Ovary (tissue), 10 donors: ENCODE measurements at places on chromosomes 1 and 21. TPM values are rescaled to one million over a fixed set of nuclear protein-coding genes. Genes with fewer than 3 reads are reported as not detected.

Gene TAL1
- 2.4 TPM for polyA plus RNA-seq

- no peak overlapping the region for H3K4me3 ChIP-seq
- H3K27ac ChIP-seq: no peak overlapping the region
- no peaks in the 10 kb centered on the region for H3K36me3 ChIP-seq
Observed at GRCh38 chr1:193486671-193487229, 300.3 kb upstream of the B3GALT2 start.

Gene GFI1
- polyA plus RNA-seq: 0.16 TPM

DNA sequence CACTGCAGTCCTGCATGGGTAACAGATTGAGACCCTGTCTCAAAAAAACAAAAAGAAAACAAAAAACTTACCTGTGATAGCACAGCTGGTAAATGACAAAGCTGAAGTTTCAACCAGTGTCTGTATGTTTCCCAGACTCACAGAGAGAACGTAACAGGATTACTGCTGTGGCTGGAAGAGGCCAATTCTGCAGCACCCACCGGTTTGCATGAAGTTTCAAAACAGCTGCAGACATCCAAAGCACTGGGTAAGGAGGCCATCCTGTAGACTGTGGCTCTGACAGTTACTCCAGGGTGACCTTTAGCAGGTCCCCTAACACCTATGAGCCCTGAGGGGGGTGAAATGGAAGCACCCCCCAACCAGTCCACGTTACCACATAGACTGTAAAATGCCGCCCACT lies 7.5 kb downstream of the ID3 start:
- no peaks in the 10 kb centered on the region for H3K27me3 ChIP-seq
- no peaks in the 10 kb centered on the region for H3K36me3 ChIP-seq
- peaks cover 6% of the 10 kb centered on the region for H3K4me1 ChIP-seq
- H3K4me3 ChIP-seq: no peak overlapping the region

DNA sequence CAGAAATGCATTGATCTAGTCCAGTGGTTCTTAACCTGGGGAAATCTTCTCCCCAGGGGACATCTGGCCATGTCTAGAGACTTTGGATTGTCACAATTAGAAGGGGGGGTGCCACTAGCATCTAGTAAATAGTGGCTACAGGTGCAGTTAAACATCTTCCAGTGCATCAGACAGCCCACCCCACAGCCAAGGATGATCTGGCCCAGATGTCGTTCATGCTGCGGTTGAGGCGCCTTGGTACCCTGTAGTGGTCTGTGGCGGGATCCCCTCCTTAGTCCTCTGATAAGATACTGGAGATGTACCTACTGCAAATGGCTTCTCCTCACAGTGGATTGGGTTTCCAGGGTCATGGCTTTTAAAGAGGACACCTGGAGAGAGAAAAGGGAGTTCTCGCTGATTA lies 69.8 kb downstream of the PRDM2 start:
- no peaks in the 10 kb centered on the region for H3K27me3 ChIP-seq
- H3K4me3 ChIP-seq: no peak overlapping the region
- H3K27ac ChIP-seq: no peak overlapping the region

Gene TDRD10
- 6.2 TPM for polyA plus RNA-seq

- peaks cover 3% of the 10 kb centered on the region for H3K4me1 ChIP-seq
- peak overlapping the region; percentile 82 for H3K27ac ChIP-seq
- H3K27me3 ChIP-seq: no peaks in the 10 kb centered on the region
- H3K4me3 ChIP-seq: peak overlapping the region; percentile 51
- H3K36me3 ChIP-seq: no peaks in the 10 kb centered on the region
Observed at GRCh38 chr1:234598974-234599616, 10.9 kb downstream of the IRF2BP2 start.

DNA sequence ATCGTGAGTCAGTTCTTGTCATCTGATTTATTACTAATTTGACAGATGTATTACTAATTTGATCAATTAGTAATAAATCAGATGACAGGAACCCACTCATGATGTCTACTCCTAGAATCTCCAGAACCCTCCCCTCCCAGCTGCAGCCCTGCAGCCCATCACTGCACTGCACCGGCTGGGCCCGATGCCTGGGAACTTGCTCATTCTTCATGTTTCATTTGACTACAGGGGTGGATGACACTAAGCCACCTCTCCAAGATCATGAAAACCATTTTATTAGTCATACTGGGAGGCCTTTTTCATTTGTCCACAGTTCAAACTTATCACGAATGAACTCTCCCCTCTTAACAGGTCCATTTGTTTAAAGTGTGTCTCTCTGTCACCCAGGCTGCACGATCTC lies 41.0 kb downstream of the KCNH1 start:
- H3K4me3 ChIP-seq: no peak overlapping the region
- DNase-seq: no peak
- no peaks in the 10 kb centered on the region for H3K36me3 ChIP-seq
- H3K27ac ChIP-seq: no peak overlapping the region

Gene APOBEC4
- not detected for polyA plus RNA-seq

GRCh38 chr21:30942192-30942591 lies 60.8 kb upstream of the KRTAP11-1 start:
- no peak overlapping the region for H3K4me3 ChIP-seq
- H3K4me1 ChIP-seq: no peaks in the 10 kb centered on the region
- no peaks in the 10 kb centered on the region for H3K36me3 ChIP-seq
- H3K27me3 ChIP-seq: no peaks in the 10 kb centered on the region
- no peak for DNase-seq

Gene TARS2
- polyA plus RNA-seq: 15.1 TPM

DNA sequence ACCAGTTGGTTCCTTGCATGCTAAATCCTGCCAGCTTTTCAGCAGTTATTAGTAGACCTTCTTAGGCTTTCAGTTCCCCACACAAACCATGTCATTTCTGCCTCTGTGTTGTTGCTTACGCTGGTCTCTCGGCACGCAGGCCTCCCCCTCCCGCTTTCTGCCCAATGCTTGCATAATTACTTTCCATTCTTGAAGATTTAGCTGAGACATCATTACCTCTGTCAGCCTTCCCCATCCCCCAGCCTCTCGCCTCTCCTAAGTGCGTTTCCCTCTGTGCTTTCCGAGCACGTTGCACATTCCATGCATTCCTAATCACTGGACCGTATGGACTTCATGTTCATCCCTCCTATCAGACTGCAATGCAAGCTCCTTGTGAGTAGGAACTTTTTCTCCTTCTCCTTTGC lies 26.8 kb downstream of the TSHB start:
- DNase-seq: no peak
- H3K4me1 ChIP-seq: no peaks in the 10 kb centered on the region
- no peak overlapping the region for H3K4me3 ChIP-seq
- H3K27ac ChIP-seq: no peak overlapping the region
- H3K27me3 ChIP-seq: no peaks in the 10 kb centered on the region

GRCh38 chr1:82371844-82372498 lies 571.2 kb downstream of the ADGRL2 start:
- DNase-seq: no peak
- no peaks in the 10 kb centered on the region for H3K27me3 ChIP-seq
- H3K27ac ChIP-seq: no peak overlapping the region
- no peak overlapping the region for H3K4me3 ChIP-seq
- H3K4me1 ChIP-seq: no peaks in the 10 kb centered on the region
- no peaks in the 10 kb centered on the region for H3K36me3 ChIP-seq

- DNase-seq: no peak
- H3K4me1 ChIP-seq: no peaks in the 10 kb centered on the region
- no peak overlapping the region for H3K4me3 ChIP-seq
- no peaks in the 10 kb centered on the region for H3K36me3 ChIP-seq
- H3K27me3 ChIP-seq: no peaks in the 10 kb centered on the region
- H3K27ac ChIP-seq: no peak overlapping the region
Observed at GRCh38 chr1:198304431-198304830, 147.6 kb downstream of the NEK7 start.

- H3K27me3 ChIP-seq: no peaks in the 10 kb centered on the region
- no peaks in the 10 kb centered on the region for H3K4me1 ChIP-seq
- no peak overlapping the region for H3K27ac ChIP-seq
- DNase-seq: peak; percentile 72
- no peaks in the 10 kb centered on the region for H3K36me3 ChIP-seq
- no peak overlapping the region for H3K4me3 ChIP-seq
Observed at GRCh38 chr1:84772428-84772943, 82.2 kb upstream of the SSX2IP start.

Gene IRF6
- polyA plus RNA-seq: 0.80 TPM

Gene CFAP74
- 0.18 TPM for polyA plus RNA-seq

DNA sequence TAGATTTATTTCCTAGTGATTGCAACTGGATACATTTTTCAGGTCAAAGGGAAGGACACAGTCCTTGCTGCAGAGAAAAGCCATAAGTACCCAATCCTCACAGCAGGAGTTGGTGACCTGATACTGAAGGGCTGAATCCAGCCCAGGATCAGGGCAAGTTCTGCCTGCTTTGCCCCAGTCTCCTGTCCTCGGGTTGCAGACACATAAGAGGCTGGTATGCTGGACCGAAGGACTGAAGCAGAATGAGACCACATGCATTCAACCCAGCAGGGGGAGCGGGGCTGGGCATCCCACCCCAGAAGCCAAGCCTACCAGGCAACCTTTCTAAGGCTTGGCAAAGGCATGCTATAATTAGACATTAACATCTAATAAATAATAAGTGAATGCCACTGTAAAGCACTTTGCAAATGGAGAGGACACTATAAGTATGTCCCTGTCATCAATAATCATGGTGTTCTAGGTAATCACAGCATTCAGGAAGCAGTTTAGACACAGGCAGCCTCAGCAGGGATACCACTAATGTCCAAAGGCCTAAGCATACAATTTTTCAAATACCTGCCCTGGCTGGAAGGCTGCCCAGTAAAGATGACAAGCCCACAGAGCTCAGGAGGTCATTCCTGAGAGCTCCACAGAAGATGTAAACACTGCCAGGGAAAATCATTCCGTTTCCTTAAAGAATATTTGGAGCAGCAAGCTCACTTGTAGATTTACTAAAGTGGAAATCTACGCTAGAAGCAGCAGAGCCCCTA lies 47.6 kb downstream of the KRTAP19-8 start:
- H3K27ac ChIP-seq: no peak overlapping the region
- no peak overlapping the region for H3K4me3 ChIP-seq
- H3K4me1 ChIP-seq: no peaks in the 10 kb centered on the region
- no peaks in the 10 kb centered on the region for H3K36me3 ChIP-seq
- DNase-seq: no peak
- no peaks in the 10 kb centered on the region for H3K27me3 ChIP-seq

GRCh38 chr1:169878498-169878897 lies 15.2 kb downstream of the SCYL3 start:
- H3K36me3 ChIP-seq: no peaks in the 10 kb centered on the region
- no peak for DNase-seq
- no peak overlapping the region for H3K27ac ChIP-seq
- no peaks in the 10 kb centered on the region for H3K27me3 ChIP-seq

- DNase-seq: no peak
- no peaks in the 10 kb centered on the region for H3K27me3 ChIP-seq
- H3K27ac ChIP-seq: no peak overlapping the region
- H3K36me3 ChIP-seq: no peaks in the 10 kb centered on the region
- H3K4me1 ChIP-seq: no peaks in the 10 kb centered on the region
Observed at GRCh38 chr1:18200136-18200717, 92.6 kb downstream of the IGSF21 start.

Gene IFI16
- polyA plus RNA-seq: 184 TPM

DNA sequence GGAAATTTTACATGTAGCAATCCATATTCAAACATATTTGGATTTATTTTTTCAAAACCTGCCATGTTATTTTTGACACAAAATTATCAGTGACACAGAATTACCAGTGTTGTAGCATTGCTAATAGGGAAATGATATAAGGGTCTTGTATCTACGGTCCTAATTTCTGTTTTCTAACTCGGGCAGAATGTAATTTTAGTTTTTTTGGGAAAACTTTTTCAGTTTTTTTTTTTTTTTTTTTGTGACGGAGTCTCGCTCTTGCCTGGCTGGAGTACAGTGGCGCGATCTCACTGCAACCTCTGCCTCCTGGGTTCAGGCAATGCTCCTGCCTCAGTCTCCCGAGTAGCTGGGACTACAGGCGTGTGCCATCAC lies 2.6 kb downstream of the UQCRH start:
- no peak overlapping the region for H3K4me3 ChIP-seq
- peaks cover 9% of the 10 kb centered on the region for H3K4me1 ChIP-seq

DNA sequence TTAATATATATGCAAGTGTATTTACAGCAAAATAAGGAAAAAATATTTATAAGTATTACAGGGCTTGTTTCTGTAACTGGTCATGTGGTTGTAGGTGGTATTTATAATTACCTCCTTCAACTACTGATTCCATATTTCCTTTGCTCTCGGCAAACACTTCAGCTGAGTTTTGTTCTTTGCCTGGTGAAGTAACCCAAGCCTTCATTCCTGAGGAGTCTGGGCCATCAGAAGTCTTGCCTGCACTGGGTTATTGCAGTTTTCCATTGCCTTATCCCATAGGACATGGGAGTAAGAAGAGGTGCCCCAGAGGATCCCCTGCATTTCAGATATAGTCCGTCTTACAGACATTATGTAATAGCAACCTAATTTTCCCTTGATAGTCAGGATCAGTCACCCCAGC lies 23.8 kb downstream of the MARK1 start:
- H3K36me3 ChIP-seq: no peaks in the 10 kb centered on the region
- no peak overlapping the region for H3K4me3 ChIP-seq
- DNase-seq: no peak
- H3K27ac ChIP-seq: no peak overlapping the region

GRCh38 chr1:230816018-230816417 lies 52.3 kb downstream of the C1orf198 start:
- H3K4me1 ChIP-seq: no peaks in the 10 kb centered on the region
- no peaks in the 10 kb centered on the region for H3K36me3 ChIP-seq
- no peak overlapping the region for H3K4me3 ChIP-seq

DNA sequence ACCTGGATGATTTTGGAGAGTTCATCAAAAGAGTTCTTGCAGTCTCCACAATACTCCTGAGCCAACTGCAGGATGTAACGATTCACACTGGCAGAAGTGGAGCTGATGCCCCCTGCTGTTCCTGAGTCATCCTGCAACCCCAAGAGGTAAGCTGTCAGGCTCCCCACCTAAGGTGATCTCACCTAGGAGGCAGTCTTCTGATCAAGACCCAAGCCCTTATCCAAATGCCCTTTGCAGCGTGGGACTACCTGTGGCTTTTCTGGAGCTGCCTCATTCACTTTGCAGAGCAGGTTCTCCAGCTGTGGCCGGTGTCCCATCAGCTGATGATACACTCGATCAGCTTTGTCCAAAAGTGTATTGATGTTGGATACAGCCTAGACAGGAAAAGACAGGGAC lies 96.4 kb downstream of the UBR4 start:
- H3K27ac ChIP-seq: no peak overlapping the region
- no peaks in the 10 kb centered on the region for H3K4me1 ChIP-seq
- H3K4me3 ChIP-seq: no peak overlapping the region
- DNase-seq: no peak
- H3K27me3 ChIP-seq: no peaks in the 10 kb centered on the region

- H3K4me3 ChIP-seq: no peak overlapping the region
- no peak for DNase-seq
- H3K36me3 ChIP-seq: no peaks in the 10 kb centered on the region
- H3K4me1 ChIP-seq: no peaks in the 10 kb centered on the region
- H3K27ac ChIP-seq: no peak overlapping the region
- H3K27me3 ChIP-seq: no peaks in the 10 kb centered on the region
Observed at GRCh38 chr1:188499690-188500089, 1670.9 kb downstream of the PLA2G4A start.

- no peak overlapping the region for H3K27ac ChIP-seq
- H3K4me1 ChIP-seq: no peaks in the 10 kb centered on the region
- H3K4me3 ChIP-seq: no peak overlapping the region
- no peaks in the 10 kb centered on the region for H3K27me3 ChIP-seq
Observed at GRCh38 chr1:180208264-180208663, 21.8 kb upstream of the LHX4 start.
